ENCODE measurements at places on chromosomes 5 and 9.

- no peak for DNase-seq
Observed at GRCh38 chr9:36788534-36788933, 215.8 kb downstream of the MELK start.

- DNase-seq, result no peak
Observed at GRCh38 chr5:110179321-110179720, 489.6 kb downstream of the MAN2A1 start.

- DNase-seq, result no peak
Observed at GRCh38 chr9:114412048-114412683, 24.4 kb upstream of the AKNA start.

- DNase-seq, result no peak
Observed at GRCh38 chr5:7473668-7474215, 77.8 kb downstream of the ADCY2 start.

DNA sequence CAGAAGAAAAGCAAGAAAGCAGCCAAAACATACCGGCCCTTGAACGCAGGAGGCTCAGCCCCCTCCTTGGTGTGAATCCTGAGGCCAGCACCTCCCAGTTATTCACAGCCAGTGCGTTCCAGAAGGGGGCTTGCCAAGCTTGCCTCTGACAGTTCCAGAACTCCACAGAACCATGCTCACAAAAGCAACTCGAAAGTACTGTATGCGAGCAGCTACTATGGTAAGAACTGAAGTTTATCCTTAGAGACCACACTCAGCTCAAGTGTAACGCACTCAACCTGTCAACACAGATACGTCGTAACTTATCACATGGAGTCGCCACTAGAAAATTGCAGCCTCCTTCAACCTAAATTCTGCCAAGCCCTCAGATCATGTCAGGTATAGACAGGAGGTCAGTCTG is 1.4 kb downstream of the UBAC1 start:
- no peak for DNase-seq

DNA sequence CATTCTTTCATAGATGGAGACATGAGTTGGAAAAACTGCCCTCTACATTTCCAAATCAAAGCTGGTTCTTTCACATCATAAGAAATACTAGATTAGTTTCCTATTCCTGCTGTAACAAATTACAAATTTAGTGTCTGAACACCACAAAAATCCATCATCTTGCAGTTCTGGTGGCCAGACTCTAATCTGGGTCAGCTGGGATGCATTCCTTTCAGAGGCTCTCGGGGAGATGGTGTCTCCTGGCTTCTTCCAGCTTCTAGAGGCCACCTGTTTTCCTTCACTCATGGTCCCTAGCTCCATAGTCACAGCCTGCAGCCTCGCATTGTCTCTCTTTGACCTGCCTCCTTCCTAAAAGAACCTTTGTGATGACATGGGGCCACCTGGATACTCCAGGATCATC is 65.2 kb downstream of the RETREG1 start:
- no peak for DNase-seq

GRCh38 chr5:93053825-93054224 is 527.2 kb downstream of the NR2F1-AS1 start:
- DNase-seq, result no peak

GRCh38 chr9:12785260-12785770 is 10.5 kb downstream of the LURAP1L start:
- DNase-seq, result no peak

- DNase-seq, result no peak
Observed at GRCh38 chr5:143315214-143315613, 88.3 kb downstream of the NR3C1 start.

- no peak for DNase-seq
Observed at GRCh38 chr9:10773136-10773535, 160.3 kb upstream of the PTPRD start.

DNA sequence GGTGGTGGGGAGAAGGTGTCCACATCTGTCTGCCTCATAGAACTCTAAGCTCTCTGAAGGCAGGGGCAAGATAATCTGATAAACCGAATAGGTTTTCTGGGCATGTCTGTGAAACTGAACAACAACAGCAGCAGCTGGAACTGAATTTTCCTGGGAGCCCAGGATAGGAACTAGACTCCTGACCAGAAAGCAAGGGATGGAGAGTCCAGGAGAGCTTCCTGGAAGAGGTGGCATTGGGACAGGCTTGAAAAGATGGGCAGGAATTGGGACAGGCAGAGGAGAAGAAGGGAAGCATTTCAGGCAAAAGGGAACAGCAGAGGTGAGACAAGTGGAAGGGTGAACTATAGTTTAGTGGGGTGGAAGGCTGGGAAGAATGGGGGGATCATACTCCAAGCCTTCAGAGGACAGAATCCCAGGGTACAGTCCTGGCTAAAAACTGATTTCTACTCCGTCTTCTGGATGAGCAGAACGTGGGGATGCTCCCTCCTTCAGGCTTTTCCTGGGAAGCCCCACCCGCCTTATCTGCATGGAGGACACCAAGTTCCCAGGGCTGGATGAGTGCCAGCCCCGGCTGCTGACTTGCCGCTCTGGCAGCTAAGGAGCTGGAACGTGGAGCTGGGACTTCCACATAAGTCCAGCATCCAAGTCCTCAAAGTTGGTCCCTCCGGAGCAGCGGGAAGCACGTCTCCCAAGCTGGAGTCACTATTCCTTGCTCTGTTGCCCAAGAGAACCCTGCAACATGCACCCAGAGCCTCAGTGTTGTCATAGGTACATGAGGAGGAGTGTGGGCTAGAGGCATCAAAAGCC is 13.9 kb upstream of the KIF12 start:
- peak; percentile 64 for DNase-seq

- no peak for DNase-seq
Observed at GRCh38 chr9:74303945-74304344, 193.2 kb upstream of the RORB start.

- DNase-seq, result no peak
Observed at GRCh38 chr9:96289392-96289791, 12.6 kb downstream of the HSD17B3 start.

DNA sequence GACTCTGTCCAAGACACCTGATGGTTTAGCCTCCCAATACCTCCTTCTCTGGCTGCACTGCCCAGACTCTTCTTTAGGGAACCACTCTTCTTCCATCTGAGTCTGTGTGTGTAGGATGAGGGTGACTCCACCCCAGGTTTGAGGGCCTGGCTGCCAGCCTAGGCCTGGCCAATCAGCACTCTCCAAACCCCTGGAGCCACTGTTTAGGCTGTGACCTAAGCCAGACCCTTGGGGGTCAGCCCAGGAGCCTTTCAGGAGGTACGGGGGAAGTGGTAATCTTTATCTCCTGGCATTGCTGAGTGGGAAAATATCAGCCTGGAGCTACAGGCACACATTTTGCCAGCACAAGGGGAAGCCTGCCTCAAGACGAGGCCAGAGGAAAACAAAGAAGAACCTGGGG is 6.2 kb upstream of the ERGIC1 start:
- no peak for DNase-seq

GRCh38 chr5:115979201-115980041 is 17.1 kb downstream of the LVRN start:
- DNase-seq, result no peak

DNA sequence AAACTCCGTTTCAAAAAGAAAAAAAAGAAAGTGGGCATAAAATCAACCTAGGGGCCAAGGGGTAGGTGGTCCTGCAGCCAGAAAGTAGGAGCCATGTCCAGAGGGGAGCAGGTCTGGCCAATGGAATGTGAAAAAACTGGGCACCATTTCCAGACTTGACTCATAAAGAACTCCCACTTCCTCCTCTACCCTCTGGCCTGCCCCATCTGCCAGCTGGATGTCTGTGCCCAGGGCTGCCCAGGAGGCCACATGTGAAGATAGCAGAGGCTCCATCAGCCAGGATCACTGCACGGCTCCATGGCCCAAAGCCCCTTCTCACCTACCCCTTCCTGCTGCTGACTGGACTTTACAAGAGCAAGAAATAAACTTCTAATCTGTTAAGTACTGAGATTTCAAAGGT is 42.1 kb upstream of the EEIG1 start:
- DNase-seq, result no peak
